ENCODE measurements at places on chromosomes 12 and 14.

DNA sequence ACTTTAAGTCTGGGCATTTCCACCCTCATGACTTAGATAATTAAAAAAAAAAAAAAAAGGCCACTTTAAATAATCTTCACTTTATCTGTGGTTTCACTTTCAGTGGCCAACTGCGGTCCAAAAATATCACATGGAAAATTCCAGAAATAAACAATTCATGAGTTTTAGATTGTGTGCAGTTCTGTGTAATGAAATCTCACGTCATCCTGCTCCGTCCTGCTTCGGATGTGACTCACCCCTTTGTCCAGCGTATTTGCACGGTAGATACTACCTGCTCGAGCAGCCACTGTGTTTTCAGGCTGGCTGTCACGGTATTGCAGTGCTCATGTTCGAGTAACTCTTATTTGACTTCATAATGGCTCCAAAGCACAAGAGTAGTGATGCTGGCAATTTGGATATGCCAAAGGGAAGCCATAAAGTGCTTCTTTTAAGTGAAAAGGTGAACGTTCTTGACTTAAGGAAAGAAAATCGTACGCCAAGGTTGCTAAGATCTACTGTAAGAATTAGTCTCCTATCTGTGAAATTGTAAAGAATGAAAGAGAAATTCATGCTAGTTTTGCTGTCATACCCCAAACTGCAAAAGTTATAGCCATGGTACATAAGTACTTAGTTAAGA lies 2.4 kb downstream of the E2F7 start:
- no peak for DNase-seq

DNA sequence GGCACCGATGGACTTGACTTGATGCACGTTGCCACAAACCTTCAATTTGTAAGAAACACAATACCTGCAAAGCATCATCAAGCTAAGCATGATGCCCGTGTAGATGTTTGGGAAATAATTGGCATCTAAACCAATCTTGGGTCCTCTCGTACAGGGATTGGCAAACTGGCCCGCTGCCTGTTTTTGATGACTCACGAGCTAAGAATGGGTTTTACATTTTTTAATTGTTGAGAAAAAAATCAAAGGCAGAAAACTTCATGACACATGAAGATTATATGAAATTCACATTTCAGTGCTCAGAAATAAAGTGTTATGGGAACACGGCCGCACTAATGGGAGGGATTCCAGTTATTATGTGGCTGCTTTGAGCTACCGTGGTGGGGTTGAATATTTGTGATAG lies 10.9 kb downstream of the MTA1 start:
- no peak for DNase-seq

DNA sequence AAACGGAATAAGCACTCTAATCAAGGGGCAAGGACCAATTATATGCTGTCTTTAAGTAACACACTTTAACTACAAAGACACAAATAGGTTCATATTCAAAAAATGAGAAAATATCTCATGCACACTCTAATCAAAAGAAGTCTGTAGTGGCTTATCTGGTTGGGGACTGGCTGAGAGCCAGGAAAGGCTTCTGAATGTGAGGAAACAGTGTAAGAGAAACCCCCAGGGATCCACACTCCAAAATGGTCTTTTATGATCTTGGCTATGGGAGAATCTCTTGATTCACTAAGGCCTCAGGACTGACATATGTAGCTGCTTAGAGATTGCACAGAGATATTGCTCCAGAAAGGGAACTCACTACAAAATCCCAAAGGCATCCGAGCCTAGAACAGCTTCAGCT lies 10.3 kb downstream of the CTSG start:
- no peak for DNase-seq

DNA sequence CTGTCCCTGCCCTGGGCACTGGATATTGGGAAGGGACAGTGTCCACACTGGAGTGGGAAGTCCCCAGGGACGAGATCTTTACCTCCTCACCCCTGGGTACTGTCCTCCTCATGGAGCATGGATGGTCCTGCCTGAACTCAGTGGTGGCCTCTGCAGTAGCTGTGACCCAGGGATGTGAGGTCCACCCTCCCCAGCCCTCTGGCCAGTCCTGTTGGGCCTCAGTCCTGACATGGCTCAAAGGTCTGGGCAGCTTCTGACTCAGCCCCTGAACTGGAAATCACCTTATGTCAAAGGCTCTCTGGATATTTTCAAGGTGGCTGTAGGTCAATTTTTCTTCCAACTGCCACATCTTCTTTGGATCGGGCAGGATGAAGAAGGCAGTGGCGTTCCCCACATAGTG lies 24.4 kb downstream of the SERPINA1 start:
- no peak for DNase-seq

GRCh38 chr14:69204753-69205152 lies 13.5 kb downstream of the EXD2 start:
- DNase-seq: no peak

DNA sequence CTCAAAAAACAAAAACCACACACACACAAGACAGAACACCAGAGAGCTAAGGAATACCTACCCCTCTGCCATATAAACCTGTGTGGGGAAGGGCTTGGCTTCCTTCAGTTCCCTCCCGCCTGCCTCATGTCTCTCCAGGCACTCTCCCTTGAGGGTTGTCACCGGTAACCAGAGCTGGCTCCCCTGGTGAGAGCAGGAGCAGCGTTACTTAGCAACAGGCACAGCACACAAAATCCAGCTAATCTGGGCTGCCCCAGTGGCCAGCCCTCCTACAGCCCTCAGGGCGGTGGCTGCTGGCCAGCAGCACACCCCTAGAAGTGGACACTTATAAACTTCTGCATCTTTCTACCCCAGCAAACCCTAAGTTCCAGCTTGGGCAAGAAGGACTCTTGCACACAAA lies 21.6 kb upstream of the NR4A1 start:
- DNase-seq: no peak

- DNase-seq: no peak
Measured at GRCh38 chr12:18898470-18898869, 160.6 kb downstream of the CAPZA3 start.

GRCh38 chr14:52776816-52777215 lies 14.6 kb downstream of the GNPNAT1 start:
- DNase-seq: no peak

DNA sequence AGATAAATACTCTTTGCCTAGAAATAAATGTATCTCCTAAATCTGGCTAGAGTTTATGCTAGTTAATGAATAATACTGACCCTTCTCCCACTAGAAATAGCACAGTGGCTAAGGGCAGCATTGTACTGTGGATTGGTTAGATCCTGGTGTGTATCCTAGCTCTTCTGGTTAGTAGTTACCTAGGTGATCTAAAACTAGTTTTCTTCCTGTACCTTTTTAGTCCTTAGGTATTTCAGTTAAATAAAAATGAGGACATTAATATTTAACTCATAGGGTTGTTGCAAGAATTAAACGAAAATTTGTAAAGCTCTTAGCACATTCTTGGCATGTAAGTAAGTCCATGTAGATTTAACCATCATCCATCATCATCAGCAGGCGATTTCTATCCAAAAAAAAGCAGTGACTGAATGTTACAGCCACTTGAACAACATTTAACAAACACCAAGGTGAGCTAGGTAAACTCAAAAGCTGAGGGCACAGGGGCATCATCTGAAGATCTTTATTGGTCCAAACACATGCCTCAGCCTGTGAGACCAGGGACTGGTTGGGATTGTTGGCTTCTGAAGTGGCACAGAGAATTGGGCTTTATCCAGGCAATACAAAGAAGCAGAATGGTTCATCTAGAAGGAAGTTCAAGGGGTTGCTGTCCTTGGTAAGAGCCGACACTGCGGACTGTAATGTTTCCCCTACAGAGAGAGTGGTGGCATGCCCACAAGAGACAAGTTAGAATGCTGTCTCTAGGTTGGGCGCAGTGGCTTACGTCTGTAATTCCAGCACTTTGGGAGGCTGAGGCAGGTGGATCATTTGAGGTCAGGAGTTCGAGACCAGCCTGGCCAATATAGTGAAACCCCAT lies 100.8 kb downstream of the GAS2L3 start:
- DNase-seq: no peak

DNA sequence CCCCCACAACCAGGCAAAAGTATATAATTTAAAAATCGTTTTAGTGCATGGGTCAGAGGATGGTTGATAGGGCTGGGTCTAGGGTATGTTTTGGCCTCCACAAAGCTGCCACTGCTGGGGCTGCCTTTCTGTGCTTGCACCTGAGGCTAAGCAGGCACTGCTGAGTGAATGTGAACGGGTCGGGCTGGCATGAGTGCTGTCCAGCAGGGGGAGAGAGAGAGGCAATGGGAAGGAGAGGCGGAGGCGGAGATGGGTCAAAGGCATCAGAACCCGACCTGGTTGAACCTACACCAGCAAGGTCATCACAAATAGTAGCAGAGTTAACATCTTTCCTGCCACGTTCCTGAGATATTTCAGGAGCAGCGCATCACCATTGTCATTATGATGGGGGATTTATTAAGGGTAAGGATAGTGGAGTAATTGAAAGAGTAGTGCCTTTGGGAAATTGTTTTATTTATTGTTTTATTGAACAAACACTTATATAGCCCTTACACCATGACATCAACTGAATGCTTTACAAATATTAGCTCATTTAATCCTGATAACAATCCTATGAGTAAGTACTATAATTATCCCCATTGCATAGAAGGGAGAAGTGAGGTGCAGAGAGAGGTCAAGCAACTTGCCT lies 5.8 kb upstream of the NRXN3 start:
- no peak for DNase-seq

DNA sequence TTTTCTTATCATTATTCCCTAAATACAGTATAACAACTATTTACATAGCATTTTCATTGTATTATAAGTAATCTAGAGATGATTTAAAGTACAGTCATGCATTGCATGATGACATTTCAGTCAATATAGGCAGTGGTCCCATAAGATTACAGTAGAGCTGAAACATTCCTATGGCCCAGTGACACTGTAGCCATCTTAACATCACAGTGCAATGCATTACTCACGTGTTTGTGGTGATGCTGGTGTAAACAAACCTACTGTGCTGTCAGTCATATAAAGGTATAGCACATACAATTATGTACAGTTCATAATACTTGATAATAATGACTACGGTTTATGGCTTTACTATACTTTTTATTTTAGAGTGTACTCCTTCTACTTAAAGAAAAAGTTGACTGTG lies 13.3 kb downstream of the LLPH start:
- DNase-seq: no peak

DNA sequence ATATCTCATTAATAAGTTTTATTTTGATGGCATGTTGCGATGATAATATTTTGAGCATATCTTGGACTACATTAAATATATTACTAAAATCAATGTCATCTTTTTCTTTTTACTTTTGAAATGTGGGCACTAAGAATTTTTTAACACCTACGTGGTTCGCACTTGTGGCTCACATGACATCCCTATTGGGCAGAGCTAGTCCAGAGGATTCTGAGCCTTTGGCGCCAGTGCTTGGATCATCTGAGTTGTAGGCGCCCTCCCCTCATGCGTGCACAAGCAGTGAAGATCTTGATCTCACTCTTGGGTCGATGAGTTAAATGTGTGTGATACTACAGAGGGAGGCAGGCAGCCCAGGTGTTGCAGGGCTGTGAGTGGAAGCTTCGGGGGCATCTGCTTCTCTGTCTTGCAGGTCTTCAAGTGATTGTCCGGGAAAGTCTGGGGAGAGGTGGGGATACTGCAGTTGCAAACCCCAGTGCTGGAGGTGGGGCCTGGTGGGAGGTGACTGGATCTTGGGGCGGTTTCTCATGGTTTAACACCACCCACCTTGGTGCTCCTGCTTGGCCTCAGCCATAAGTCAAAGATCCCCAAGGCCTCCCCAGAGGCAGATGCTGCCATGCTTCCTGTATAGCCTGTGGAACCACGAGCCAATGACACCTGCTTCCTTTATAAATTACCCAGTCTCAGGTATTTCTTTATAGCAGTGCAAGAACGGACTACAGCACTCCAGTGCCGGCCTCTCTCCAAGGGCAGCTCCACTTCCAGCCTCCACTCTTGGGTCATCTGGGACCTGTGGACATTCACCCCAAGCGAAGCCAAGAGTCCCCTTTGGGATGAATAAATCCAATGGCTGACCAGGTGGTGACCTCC lies 46.1 kb upstream of the PPP2R5C start:
- DNase-seq: no peak

DNA sequence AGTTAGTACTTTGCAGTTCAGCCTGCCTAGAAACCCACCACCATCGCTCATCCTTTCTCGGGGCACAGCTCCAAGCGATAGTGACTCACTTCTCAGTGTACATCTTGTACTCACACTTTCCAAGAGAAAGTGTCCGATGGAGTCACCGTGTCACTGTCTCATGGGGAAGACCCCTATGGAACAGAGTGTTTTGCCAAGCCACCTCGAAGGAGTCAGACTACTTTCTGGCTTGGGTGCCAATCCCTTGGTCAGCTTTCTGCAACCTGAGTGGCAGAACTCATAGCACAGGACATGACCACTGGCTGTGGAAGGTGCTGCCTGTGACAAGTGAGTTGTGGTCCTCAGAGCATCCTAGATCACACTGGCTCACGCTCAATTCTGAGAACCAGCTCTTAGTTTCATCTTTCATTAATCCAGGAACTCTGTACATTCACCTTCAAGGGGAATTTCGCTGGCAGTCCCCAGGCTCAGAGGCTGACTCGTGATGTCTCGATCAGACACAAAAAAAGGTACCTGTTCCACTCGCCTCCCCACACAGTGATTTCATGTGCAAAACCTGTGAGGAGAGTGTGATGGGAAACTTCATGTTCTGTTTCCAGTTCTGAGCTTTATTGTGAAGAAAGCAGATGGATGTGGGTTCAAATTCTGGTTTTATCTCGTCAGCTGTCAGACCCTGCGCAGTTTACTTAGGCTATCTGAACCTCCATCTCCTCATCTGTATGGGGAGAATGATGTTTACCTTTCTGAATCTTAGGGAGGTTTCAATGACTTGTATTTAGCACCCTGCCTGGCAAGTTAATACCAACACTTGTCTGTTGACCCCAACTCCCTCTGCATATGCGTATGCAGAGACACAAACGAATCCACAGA lies 127.3 kb upstream of the CCND2 start:
- peak; percentile 59 for DNase-seq

GRCh38 chr14:81341370-81341769 lies 58.8 kb downstream of the STON2 start:
- no peak for DNase-seq

- DNase-seq: no peak
Measured at GRCh38 chr12:60710246-60710645, 1114.4 kb downstream of the SLC16A7 start.

GRCh38 chr12:121957861-121958515 lies 39.6 kb downstream of the CFAP251 start:
- DNase-seq: no peak

- no peak for DNase-seq
Measured at GRCh38 chr12:28771968-28772367, 377.1 kb upstream of the FAR2 start.

- DNase-seq: no peak
Measured at GRCh38 chr12:62211510-62211909, 48.7 kb upstream of the USP15 start.
